Activated T-cell treated with anti-CD3 and anti-CD28 coated beads for 4 hours (primary cell): ENCODE measurements at places on chromosomes 2 and 18.

DNA sequence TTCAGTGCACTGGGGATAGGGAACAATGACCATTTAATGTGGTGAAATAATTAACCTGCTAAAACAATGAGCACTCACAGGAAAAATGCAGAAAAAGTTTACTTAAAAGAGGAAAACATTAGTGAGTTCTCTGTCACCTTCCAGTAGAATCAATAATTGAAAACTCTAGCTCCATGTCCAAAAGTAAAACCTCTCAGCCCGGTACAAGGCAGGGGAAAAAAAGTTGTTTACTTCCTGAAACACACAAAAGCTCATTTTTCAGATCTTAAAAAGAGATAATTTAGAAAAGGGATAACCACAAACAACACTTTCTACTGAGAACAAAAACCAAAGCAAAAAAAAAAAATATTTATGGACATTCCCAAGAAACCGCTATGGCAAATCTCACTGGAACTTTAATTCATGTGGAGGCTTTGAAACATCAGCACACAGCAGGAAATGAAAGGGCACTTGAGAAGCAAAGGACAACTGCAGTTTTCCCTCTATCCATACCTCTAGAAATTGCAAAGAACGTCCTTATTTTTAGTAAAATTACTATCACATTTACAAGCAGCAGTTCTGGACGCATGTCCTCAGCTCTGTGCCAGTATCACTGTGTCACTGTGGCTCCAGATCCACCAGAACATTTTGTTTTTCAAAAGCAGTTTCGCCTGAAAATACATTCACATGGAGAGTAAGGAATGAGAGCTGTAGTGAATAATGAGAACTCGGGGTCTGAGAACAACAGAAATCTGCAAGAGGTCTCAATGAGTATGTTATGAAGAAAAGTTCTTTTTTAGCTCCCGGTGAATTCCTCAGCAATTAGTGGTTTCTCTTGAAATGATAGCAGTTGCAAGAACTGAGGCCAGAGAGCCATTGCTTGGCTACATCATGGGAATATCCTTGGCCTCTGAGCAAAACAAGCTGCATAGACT is 44.7 kb upstream of the DNAH7 start:
- no peak for DNase-seq

DNA sequence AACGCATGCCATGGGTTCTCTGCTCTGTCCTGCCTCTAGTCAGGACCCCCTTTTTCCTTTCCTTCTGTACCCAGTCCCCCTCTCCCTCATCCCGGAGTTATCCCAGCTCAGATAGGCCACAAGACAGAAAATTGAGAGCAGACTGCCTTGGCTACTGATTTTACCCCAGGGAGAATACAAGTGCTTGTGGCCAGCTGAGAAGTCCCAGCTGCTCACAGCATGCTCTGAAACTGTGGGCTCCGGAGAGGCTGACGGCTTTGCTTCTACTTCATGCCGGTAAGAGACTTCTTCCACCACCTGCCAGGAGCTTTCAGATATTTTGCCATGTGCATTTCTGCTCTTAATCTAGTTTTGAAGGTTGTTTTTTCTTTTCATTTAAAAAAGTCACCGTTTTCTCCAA is 20.0 kb upstream of the SIX2 start:
- DNase-seq, result no peak

DNA sequence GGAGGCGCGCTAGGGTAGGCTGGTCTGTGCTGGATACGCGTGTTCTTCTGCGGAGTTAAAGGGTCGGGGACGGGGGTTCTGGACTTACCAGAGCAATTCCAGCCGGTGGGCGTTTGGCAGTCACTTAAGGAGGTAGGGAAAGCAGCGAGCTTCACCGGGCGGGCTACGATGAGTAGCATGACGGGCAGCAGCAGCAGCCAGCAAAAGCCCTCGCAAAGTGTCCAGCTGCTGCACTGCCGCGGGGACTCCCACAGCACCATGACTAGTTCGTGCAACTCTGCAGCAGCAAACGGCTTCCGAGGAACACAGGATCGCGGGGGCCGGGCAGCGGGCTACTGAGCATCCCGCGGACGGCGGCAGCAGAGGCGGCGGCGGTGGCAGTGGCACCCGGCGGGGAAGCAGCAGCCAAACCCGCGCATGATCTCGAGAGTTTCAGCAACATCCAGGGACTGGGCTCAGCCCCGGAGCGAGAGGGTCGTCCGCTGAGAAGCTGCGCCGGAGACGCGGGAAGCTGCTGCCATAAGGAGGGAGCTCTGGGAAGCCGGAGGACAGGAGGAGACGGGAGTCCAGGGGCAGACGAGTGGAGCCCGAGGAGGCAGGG is 368 bp downstream of the TMEFF2 start:
- no peak for DNase-seq

- no peak for DNase-seq
Measured at GRCh38 chr2:130787841-130788240, 32.5 kb downstream of the AMER3 start.

DNA sequence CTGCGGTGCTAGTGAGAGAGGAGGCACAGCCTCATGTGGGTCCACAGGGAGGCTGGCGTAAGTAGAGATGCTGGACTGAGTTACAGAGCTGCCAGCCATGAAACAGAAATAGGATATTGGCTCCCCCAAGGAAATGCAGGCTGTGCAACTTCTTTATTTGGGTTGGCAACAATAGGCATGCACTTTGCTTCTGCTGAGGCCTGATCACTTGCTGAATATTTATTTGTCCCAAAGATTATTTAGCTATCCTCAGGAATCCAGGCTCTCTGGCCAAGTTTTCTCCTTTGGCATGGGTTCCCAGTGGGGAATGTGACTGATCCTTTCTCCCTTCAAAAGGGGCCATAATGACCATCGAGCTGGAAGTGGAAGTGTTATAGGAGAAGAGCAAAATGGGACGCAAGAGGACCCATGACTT is 60.0 kb downstream of the MAPK4 start:
- DNase-seq, result no peak

DNA sequence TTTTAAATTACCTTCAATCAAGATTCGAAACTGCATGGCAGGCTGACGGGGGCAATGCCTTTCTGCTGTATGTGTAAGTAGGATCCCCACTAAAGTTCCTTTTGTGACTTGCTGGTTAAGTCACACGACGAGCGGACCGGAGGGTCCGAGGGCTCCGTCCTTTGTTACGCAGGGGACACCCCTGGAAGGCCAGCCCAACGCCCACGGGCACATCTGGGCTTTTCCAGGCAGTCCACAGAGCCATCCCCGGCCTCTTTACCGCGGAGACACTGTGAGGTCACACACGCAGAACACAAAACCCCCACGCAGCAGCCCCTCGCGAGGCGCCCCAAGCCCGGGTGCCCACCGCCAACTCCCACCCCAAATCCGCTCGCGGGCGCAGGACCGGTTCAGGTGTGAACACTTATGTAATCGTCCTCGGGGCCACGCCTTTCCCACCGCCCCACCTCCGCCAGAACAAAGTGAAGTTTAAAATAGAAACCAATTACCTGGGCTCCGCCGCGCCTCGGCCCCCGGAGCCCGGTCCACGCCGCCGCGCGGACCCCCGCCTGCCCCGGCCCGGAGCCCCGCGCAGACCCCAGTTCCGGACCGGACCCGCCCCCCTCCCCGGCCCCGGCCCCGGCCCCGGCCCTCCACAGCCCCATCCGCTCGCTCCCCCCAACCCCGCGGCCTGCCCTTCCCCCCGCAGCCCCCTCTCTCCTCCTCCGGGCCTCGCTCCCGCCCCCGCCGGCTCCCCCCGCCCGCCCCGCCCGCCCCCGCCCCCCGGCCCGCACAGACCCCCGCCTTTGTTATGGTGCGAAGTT is 4.2 kb downstream of the ZNF516 start:
- peak; percentile 29 for DNase-seq

DNA sequence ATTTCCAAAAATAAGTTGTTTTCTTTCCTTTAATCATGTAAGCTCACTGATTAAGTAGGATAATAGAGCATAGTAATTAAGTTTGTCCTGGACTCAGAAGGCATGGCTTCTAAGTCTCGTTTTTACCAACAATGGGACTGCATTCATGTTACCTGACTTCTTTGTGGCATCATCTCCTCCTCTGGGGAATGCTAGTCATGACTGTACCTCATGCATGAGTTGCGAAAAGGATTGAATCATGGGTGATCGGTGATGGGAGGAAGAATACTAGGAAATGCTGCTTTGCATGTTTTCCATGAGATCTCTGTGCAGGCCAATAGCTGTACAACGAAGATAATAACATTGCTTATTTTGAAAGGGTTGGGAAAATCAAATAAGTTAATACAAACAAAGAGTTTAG is 981.6 kb downstream of the CNTNAP5 start:
- no peak for DNase-seq

DNA sequence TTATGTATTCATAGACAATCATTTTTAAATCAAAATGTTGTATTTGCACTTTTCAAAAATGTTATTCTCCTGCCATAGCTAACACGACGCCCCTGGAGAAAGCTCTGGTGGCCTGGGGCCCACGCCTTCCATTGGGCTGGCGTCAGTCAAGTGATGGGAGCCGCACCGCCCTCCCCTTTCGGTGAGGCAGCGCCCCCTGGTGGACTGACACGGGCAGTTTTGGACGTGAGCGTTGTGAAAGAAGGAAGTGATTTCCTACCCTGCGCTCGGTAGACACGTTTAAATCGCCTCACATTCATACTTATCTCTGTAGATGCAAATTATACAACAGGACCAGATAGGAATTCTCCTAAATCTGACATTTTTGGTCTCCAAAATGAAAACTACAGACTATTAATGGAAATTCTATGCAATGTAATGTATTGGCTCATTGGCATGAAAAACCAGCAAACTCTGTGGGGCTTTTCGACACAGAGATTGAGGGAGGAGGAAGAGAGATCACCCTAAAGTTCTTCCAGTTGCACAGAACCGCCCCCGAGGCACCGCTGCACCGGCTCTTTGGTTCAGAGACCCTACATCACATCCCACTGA is 326.2 kb upstream of the SOX11 start:
- DNase-seq, result no peak

DNA sequence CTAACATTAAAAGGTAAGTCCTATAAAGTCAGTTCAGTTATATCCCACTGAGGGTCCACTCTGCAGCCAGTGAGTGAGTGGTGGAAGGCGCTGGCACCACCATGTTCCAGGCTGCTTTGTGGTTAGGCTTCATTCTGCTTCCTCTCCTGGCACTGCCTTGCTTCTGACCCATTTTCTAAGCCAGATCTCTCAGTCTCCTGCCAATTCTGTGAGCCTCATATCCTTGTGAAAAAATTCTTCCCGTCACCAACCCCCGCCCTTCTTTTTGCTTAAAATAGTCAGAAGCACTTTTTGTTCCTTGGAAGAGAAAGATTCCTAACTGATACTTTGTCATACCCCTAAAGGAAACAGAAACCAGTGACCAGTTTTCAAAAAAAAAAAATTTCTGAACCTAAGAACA is 139.8 kb upstream of the NCK2 start:
- no peak for DNase-seq
